Left ventricle myocardium inferior (tissue), 1 donor: ENCODE measurements at places on chromosomes 13 and 19. TPM values are rescaled to one million over a fixed set of nuclear protein-coding genes. Genes with fewer than 3 reads are reported as not detected.

Gene CGB3
- total RNA-seq, result not detected

Gene ONECUT3
- not detected for total RNA-seq

Gene CLEC17A
- total RNA-seq, result not detected

Gene KASH5
- not detected for total RNA-seq

Gene NLRP11
- not detected for total RNA-seq

Gene ZNF460
- total RNA-seq, result 24.0 TPM

Gene EFNA2
- total RNA-seq, result not detected

Gene CFAP97D2
- total RNA-seq, result not detected

Gene ZNF480
- total RNA-seq, result 18.9 TPM

Gene PLK5
- total RNA-seq, result not detected

Gene DPF1
- total RNA-seq, result 0.49 TPM

Gene C19orf67
- total RNA-seq, result not detected

Gene PEAK3
- 0.77 TPM for total RNA-seq

Gene RNF113B
- not detected for total RNA-seq

Gene B3GNT8
- total RNA-seq, result 10.3 TPM

Gene CYP2F1
- not detected for total RNA-seq

Gene CEACAM8
- total RNA-seq, result not detected

Gene ZNF324B
- total RNA-seq, result 3.1 TPM

Gene FFAR1
- total RNA-seq, result not detected

Gene CBLC
- not detected for total RNA-seq

Gene ZNF17
- total RNA-seq, result 8.9 TPM

Gene CEACAM3
- total RNA-seq, result not detected

Gene IGFL2
- not detected for total RNA-seq

Gene GRK1
- total RNA-seq, result 0.85 TPM

Gene DIRAS1
- 195 TPM for total RNA-seq

Gene C13orf42
- not detected for total RNA-seq

Gene LILRA6
- 1.2 TPM for total RNA-seq

Gene APOC4
- not detected for total RNA-seq

Gene NECTIN2
- total RNA-seq, result 40.7 TPM

Gene PGLYRP2
- not detected for total RNA-seq

Gene GNA15
- 1.2 TPM for total RNA-seq

Gene PLPP2
- not detected for total RNA-seq

Gene WDR62
- 17.7 TPM for total RNA-seq

Gene RGCC
- 45.8 TPM for total RNA-seq

Gene KLK15
- total RNA-seq, result not detected

Gene SPACA4
- not detected for total RNA-seq

Gene SCN1B
- total RNA-seq, result 52.8 TPM

Gene ZNF555
- 8.9 TPM for total RNA-seq

Gene KIR2DL3
- total RNA-seq, result not detected

Gene ZNF575
- 1.1 TPM for total RNA-seq

Gene MTUS2
- total RNA-seq, result 101 TPM

Gene TEX26
- not detected for total RNA-seq

Gene GADD45B
- total RNA-seq, result 34.3 TPM

Gene JSRP1
- total RNA-seq, result 0.36 TPM

Gene MAP3K10
- 17.1 TPM for total RNA-seq

Gene COX6B2
- total RNA-seq, result not detected

Gene TMEM161A
- total RNA-seq, result 22.9 TPM

Gene DLL3
- total RNA-seq, result not detected

Gene KLK14
- 1.6 TPM for total RNA-seq

Gene SLITRK5
- total RNA-seq, result 0.03 TPM

Gene ZGLP1
- 0.74 TPM for total RNA-seq

Gene TFPT
- 14.5 TPM for total RNA-seq

Gene SERPINE3
- not detected for total RNA-seq

Gene OR10H3
- total RNA-seq, result not detected

Gene ARL11
- 0.52 TPM for total RNA-seq

Gene TNFRSF19
- 25.9 TPM for total RNA-seq

Gene RNF17
- total RNA-seq, result not detected
